ENCODE measurements at places on chromosomes 12 and 14.

- peak; percentile 48 for DNase-seq
Measured at GRCh38 chr12:22543246-22544037, 900 bp downstream of the C2CD5 start.

DNA sequence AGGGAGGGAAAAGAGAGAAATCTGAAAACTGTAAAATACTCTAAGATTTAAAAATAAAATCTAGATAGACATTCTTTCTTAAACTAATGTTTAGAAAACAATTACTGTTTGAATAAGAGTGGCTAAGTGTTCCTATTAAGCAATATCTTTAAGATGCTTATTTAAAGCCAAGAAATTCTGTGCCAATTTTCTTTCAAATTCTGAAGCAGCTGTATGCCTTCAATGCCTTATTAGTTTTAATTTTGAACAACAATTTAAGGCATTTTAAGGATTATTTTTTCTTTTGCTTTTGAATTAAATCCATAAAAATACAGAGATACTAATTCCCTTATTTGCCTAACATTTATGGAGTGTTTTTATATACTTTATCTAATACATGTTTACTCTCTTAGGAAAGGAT, 50.3 kb upstream of the KITLG start:
- DNase-seq: no peak

DNA sequence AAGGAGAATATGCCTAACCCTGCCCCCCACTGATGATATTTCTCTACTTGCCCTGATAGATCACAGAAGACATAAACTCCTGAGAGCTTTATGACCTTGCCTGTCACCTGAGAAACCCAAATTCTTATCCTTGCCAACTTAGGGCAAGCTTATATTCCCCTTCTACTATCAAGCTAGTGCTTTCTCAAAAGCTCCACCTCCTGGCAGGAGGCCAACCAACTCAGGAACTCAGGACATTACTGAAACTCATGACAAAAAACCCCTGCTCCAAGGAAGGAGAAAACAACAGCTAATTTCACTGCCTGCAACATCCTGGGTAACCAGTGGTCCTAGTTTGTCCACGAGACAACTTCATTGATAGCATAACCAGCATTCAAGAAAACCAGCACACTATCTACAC, 60.9 kb upstream of the FSCB start:
- no peak for DNase-seq

GRCh38 chr12:122081697-122082221, 3.2 kb downstream of the MLXIP start:
- DNase-seq: no peak

GRCh38 chr12:106845902-106846301, 71.4 kb downstream of the RIC8B start:
- DNase-seq: no peak

- DNase-seq: no peak
Measured at GRCh38 chr12:50634379-50634778, 129.5 kb upstream of the ATF1 start.

DNA sequence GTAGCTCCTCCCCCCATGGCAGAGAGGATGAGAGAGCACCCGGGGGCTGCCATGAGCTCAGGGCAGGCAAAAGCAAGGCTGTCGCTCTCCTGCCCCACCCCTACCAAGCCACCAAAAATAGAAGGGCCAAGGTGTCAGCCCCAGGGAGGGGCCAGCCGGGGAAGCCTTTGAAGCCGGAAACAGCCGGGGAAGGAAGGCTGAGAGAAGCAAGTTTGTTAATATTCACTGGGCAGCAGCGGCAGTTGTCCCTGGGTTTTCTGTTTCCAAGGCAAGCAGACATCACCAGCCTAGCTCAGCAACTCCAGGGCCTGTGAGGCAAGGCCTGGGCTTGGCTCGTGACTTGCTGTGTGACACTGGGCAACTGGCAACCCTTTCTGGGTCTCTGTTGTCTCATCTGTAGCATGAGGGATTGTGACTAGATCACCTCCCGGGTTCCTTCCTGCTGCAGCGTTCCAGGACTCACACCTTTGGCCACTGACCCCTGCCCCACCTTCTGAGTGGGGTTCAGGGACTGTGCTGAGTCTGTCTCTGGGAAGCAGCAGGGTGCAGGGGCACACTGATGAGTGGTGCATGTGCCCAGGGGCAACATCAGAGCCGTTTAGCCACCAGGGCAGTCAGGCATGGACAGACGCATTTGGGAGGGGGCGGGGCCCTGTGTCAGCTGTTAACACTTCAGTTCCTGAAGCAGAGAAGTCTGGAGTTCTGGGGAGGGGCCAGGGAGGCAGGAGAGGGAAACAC, 24.3 kb downstream of the SYNDIG1L start:
- peak; percentile 57 for DNase-seq

GRCh38 chr12:91331371-91331770, 148.8 kb upstream of the DCN start:
- no peak for DNase-seq

DNA sequence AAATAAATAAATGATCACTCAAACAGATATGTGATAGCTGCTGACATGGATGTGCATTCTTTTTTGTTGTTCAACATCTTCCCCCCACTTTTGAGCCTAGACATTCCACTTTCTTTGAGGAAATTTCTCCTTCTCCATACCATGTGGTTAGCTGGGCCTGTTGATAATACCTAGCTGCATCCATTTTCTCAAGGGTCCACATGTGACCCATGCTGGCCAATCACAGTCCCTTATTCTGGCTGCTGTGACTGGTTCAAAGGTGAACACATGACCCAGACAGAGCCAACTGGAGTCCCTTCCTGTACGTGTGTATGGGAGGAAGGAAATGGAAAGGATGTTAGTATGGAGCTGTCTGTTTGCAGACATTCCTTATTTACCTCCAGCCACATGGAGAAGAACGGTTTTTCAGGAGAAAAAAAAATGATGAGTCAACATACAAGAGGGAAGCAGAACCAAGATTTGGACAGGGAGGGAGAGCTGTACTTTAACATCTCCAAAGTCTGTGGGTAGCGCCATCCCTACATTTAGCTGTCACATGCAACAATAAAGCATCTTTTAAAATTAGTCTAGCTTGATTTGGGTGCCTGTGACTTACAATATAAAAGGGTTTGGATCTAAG, 391.7 kb upstream of the TBX3 start:
- no peak for DNase-seq

GRCh38 chr14:74927225-74927624, 4.2 kb upstream of the RPS6KL1 start:
- no peak for DNase-seq

Measured in stimulated activated CD4-positive, alpha-beta T cell treated with anti-CD3 and anti-CD28 coated beads, TNF-alpha, amount 100 ng/mL, for 24 hours (primary cell).